ENCODE measurements at places on chromosomes 1 and 21.

DNA sequence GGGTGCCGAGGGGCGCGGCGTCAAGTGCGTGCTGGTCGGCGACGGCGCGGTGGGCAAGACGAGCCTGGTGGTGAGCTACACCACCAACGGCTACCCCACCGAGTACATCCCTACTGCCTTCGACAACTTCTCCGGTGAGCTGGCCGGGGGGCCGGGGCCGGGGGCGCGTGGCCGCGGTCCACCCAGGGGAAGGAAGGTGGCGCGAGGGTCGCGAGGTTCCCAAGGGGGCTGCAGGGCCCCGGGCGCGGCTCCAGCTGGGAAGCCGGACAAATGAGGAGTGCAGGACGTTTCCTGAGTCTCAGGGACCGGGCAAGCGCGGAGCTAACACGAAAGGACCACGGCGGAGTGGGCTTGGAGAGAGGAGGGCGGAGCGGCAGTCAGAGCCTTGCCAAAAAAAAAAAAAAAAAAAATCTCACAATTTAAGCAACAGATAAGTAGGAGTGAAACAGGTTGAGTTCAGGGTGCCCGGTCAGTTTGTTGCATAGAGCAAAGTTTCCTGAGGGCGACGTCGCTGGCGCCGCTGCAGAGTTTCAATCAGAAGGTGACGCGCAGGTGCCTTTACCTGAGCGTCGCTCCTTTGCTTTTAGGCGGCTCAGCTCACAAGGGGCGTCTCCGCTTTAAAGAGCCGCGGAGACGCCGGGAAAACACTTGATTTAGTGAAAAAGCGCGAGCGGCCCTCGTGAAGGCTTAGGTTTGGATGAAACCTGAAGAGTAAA, 750 bp downstream of the RHOU start:
- no peak for DNase-seq

- DNase-seq: peak; percentile 2
Measured at GRCh38 chr1:114219172-114219868, 65.7 kb upstream of the SYT6 start.

DNA sequence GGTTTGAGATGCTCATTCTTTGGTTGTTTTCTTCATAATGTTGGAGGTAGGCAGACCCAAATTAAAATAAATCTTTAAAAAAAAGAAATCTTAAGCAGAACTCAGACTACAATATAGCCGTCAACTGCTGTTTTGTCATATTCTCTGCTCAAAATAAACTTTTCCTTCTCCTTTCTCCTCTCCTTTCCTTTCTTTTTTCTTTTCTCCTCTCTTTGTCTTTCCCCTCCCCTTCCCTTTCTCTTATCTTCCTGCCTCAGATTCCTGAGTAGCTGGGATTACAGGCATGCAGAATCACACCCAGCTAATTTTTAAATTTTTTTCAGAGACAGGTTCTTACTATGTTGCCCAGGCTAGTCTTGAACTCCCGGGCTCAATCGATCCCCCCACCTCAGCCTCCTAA, 24.8 kb upstream of the MTF1 start:
- DNase-seq: no peak

- no peak for DNase-seq
Measured at GRCh38 chr1:158285756-158286241, 3.9 kb upstream of the CD1C start.

DNA sequence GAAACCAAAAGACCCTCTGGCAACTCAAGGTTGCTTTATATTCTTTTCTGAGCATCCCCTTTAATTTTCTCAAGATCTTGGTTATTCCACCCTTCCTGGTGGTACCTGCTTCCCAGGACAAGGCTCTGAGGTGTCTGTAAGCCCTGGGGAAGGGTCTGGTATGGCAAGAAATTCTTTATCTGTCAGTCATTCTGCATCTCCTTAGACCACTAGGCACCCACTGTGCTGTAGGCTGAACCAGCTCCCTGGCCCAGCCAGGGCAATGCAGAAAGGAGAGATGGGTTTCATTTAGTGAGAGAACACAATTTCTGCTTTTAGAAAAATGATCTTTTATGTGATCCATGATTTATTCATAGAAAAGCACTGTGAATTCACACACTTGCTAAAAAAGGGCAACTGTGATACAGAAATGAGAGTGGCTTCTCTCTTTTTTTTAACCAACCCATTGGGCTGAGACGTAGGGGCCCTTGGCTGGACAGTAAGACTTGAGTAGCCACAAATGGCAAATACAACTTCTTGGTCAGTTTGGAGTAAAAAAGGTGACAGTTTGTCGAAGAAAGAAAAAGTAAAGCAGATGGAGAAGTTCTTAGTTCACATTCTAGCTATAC, 4.1 kb downstream of the UROD start:
- DNase-seq: no peak

DNA sequence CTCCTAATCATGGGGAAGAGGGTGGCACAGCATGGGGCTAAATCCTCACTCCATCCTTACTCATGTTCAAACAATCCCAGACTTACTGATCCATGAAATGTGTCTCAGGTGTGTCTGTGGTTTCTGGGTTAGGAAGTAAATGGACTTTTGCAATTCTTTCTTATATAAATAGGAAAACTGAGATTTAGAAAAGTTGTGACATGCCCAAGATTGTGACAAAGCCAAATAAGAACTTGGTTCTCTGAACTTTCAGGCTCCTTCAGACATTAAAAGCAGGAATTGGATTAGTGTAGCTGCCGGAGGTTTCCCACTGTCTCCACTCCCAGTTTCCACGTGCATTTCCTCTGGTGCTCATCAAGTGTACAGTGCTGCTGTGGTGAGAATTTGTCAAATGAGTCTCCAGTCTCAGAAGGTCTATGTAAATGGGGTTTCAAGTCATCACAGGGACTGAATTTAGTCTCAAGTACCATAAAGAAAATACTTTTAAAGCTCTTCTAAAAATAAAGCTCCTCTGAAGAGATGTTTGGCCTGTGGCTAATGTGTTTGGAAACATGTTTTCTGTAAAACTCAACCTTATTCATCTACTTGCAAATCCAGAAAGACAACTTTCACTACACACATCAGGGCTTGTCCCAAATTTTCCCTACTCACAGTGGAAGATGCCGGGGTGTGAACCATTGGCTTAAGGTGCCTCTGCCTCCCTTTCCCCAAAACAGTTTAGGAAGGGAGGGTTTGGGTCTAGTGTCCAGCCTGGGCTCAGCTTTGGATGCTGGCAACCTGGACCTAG, 115.2 kb downstream of the NGF start:
- DNase-seq: no peak

DNA sequence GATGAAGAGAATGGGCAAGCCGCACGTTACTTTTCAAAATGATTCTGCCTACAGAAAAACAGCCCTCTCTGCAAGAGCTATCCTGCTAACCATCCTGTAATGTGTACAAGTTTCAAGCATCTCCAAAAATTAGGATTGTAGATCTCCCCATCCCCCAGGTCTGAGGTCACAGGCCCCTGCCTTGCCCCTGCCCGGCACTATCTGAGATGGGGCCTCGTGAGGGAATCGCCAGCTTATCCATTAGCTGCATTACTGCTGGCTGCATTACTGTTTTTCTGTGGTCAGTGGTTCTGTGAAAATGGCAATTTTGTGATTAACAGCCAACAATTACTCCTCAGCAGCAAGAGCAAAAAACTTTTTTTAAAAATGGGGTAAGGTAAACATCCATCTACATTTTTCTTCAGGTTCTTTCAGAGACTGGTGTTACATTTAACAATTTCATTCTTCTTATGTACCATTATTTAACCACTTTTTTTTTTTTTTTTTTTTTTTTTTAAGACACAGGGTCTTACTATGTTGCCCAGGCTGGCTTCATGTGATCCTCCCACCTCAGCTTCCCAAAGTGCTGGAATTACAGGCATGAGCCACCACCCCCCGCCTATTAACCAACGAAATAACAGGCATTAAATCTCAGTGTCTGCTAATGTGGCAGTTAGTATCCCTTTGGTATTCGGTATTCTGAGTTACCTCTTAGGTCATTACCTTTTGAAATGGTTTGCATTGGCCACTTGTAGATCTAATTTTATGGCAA, 83.8 kb downstream of the MRPL37 start:
- DNase-seq: no peak

DNA sequence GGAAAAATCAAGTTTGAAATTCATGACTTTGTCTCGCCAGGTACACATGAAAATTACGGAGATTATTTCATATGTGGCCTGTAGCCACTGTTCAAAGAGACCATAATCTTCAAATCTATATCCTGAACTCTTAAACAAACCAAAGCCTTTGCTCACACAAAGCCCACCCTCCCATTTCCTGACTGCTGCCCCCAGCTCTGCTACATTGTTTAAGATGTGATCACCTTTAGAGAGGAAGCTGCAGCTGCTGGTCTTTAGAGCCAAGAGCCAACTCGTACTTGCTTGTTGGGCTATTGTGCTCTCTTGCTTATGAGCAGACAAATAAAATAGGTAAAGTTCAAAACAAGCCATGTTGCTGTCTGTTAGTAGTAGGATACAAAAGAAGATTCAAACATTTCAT, 71.9 kb downstream of the DTL start:
- no peak for DNase-seq

DNA sequence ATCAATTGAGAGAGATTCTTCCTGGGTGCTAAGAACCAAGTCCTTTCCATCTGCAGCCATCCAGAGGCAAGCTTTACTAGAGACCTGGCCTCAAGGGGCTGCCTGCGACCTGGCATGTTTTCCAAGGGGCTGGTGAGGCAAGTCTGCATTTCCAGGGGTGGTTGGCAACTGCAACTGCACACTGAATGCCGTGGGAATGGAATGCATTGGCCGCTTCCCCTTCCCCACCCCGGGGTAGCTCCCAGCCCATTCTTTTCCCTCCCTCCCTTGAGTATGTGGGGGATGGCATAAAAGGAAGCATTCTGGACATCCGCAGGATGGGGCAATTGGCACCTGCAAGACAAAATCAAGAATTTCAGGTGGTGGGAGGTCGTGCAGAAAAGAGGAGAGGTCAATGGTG, 155.1 kb downstream of the IGSF21 start:
- no peak for DNase-seq

- DNase-seq: no peak
Measured at GRCh38 chr1:33348676-33349080, 27.8 kb upstream of the A3GALT2 start.

GRCh38 chr1:205746757-205747412, 3.1 kb downstream of the NUCKS1 start:
- no peak for DNase-seq

DNA sequence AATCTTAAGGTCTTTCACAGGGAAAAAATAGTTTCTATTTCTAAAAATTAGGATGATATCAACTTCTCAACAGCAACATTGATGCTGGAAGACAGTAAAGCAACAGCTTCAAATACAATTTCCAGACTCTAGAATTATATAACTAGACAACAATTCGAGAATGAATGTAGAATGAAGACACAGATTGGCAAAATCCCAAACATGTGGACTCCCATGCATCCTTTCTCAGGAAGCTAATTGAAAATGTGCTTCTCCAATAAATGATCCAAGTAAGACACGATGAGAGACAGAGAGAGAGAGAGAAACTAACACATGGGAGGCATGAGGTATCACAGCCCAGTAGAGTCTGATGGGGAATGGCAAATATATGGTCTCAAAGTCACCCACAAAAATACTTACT, 21.5 kb upstream of the SIM2 start:
- DNase-seq: no peak

DNA sequence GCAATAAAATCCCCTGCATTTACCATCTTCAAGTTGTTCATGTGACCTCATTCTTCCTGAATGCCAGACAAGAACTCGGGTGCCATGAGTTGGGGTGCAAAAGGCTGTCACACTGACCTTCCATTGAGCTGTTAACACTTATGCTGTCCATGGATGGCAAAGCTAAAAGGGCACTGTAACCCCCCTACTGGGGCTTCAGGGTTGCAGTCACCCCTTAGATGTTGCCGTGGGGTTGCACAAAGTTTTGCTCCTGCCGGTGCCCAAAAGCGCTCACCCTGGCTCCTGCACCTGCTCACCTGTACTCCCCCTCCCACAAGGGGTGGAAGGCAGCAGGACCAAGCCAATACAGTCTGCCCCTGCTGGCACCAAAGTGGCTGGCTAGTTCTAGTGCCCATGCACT, 208.2 kb downstream of the RHOU start:
- DNase-seq: no peak

DNA sequence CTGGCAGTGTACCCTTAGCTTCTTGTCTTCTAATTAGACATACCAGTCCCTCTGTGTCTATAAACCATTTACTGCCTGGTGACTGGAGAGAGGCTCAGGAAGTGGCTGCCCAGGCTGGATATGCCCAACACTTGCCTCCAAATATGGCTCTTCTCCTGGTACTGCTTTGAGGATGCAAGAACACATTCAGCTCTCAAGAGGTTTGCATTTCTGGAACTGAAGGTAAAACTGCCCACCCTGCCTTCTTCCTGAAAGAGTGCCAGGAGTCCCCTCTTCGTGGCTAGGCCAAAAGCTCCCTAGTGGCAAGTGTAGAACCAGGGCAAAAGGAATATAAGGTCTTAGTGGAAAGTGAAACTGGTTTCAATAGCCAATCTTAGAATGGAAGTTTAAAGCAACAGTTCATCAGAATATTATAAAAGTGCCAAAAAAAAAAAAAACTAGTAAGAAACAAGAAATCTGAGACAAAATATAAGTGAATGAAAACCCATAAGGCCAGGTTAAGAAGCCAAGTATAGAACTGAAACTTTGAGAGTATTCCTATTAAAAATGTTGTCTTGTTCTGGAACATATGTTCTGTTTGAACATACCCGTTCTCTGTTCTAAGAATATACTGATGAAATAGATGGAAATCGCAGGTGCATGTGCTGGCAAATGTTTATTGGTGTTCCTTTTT, 77.2 kb upstream of the CTTNBP2NL start:
- DNase-seq: no peak

GRCh38 chr1:53929246-53929960, 16.1 kb downstream of the IFT25 start:
- DNase-seq: no peak

GRCh38 chr1:236880209-236880608, 85.1 kb downstream of the MTR start:
- DNase-seq: no peak

- no peak for DNase-seq
Measured at GRCh38 chr21:34133392-34133791, 60.0 kb downstream of the MRPS6 start.

GRCh38 chr1:228852511-228853088, 117.3 kb downstream of the RHOU start:
- DNase-seq: no peak

- no peak for DNase-seq
Measured at GRCh38 chr1:85865213-85865612, 157.0 kb upstream of the ZNHIT6 start.

GRCh38 chr1:37478890-37479254, 4.5 kb downstream of the ZC3H12A start:
- DNase-seq: no peak

DNA sequence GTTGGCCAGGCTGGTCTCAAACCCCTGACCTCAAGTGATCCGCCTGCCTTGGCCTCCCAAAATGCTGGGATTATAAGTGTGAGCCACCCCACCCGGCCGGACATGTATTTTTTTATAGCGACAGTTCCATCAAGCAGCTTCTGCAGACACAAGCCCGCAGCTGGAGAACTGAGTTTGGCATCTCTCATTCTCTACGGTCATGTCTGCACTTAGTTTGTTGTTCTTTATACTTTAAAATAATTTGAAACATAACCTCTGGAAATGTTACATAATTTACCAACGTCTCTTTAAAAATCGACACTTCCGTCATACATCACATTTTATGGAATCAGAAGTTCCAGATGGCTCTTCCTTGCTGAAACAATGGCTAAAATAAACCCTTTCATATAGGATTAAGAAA, 183.6 kb downstream of the DYRK1A start:
- no peak for DNase-seq
